Kasumi-1 (cell line): ENCODE measurements at places on chromosomes 2 and 18.

GRCh38 chr18:52567360-52567759, 227.4 kb downstream of the DCC start:
- DNase-seq = no peak

DNA sequence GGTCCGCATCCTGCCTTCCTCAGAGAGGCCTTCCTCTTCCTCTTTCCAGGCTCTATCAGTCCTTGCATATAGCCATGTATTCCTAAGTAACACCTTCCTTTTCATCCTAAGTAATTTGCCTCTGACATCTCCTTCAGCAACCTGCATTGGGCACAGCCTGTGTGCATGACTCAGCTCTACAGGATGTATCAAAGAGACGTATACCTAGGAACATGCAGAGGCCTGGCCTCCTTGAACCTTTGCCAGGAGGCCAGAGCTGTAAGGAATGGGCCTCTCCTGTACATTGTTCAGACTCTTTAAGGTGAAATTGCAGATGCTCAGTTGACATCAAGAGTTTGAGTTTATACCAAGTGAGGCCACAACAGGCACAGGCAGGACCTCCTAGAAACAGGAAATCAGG, 76.0 kb upstream of the CELF4 start:
- DNase-seq = no peak

GRCh38 chr2:7119132-7119835, 202.1 kb downstream of the RNF144A start:
- peak; percentile 24 for DNase-seq

GRCh38 chr18:13502585-13502984, 223.8 kb downstream of the FAM210A start:
- no peak for DNase-seq

DNA sequence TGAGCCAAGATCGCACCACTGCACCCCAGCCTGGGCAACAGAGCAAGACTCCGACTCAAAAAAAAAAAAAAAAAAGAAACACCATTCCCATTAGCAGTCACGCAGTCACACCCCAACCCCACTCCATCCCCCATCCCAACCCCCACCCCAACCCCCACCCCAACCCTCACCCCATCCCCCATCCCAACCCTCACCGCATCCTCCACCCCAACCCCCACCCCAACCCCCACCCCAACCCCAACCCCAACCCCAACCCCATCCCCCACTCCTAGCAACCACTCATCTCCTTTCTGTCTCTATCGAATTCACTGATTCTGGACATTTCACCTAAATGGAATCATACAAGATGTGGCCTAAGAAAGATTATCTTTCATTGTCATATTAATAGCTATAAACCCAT, 25.9 kb upstream of the ATP9B start:
- DNase-seq = no peak

- DNase-seq = no peak
These were observed 19.8 kb downstream of the CREG2 start for GRCh38 chr2:101367508-101367907.

DNA sequence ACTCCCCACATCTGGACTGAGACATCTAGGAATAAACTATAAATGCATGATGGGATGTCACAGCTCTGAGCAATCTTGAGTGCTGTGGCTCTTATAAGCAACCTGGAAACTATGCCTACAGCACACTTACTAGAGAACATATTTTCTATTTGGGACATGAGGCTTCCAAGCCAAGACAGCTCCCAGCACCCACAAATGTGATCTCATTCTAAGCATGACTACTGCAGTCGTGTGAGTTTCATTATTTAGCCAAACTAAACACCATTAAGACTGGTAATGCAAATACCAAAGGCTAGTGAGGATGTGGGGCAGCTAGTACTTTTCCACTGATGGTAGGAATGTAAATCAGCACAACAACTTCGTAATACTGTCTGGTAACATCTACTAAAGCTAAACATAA, 72.5 kb downstream of the RTTN start:
- no peak for DNase-seq

DNA sequence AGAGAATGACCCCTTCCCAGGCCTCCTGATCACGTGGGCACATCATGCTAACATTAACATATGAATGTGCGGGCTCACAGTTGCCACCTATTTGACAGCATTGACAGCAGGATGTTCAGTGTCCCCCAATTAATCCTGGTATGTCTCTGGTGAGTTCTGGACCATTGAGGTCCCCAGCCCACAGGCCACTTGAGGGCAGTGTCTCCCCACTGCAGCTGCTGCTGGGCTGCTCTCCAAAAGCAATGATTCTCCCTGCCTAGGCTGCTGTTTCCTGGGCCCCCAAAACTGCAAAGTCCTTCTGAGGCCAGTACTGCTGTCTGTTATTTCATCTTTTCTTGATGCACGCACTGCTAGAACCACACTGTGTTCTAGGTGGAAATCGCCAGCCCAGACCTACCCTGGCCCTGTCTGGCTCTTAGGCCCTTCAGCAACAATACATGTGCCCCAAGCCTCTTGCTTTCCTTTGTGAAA, 52.7 kb upstream of the MAPK4 start:
- DNase-seq = peak; percentile 20

GRCh38 chr2:236965021-236965840, 120.5 kb upstream of the COPS8 start:
- DNase-seq = no peak

DNA sequence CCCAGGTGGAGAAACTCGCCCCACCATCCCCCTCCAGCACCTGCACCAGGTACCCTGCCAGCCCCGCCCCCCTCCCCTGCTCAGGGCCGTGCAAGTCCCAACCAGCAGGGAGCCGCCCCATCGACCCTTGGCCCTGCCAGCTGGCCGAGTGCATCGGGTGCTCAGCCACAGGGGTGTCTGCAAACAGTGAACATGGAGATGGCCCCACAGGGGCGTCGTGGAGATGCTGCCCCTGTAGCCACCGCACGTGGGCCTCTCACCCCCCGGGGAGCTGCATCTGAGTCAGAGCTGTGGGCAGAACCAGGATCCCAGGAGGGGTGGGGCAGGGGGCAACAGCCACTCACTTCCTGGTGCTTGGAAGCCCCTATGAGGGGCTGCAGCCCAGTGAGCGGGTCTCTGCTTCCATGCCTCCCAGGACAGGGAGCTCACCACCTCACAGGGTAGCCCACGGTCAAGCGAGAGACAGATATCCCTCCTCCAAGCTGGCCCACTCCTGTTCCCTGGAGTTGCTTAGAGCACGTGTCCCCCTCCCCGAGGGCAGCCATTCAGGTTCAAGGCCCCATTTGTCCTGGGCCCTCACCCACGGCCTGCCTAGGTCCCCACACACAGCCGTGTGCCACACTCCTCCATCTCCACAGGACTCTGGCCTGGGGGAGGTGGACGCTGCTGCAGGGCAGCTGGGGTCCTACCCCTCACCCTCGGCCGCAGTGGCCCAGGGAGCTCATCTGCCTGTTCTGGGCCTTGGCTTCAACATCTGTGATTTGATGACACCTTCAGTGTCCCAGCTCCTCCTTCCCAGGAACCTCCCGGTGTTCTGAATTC, 1.1 kb upstream of the MAB21L4 start:
- DNase-seq = no peak

- DNase-seq = peak; percentile 43
These were observed 1.3 kb upstream of the PRKCE start for GRCh38 chr2:45649858-45650811.

DNA sequence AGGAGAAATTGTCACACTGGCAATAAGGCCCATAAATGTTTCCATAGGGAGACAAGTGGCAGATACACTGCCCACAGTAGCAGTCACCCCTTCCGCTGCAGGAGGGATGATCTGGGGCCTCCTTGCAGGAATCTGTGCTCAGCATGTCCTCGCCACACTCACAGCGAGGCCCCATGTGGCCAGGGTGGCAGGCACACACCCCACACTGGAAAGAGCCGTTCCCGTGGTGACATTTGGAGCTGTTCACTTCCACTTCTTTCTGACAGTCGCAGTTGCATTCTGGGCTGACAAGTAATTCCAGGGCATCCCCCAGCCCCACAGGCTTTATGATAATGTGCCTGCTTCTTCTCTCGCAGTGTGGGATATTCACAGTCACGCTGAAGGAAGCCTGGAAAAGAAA, 62.6 kb downstream of the ITGB6 start:
- DNase-seq = no peak

GRCh38 chr18:33440060-33441043, at the start of gene CCDC178:
TSS of gene CCDC178 (minus strand) at chr18:33440721. CDS start at chr18:33412088, 28,633 bp downstream.
- DNase-seq = no peak

DNA sequence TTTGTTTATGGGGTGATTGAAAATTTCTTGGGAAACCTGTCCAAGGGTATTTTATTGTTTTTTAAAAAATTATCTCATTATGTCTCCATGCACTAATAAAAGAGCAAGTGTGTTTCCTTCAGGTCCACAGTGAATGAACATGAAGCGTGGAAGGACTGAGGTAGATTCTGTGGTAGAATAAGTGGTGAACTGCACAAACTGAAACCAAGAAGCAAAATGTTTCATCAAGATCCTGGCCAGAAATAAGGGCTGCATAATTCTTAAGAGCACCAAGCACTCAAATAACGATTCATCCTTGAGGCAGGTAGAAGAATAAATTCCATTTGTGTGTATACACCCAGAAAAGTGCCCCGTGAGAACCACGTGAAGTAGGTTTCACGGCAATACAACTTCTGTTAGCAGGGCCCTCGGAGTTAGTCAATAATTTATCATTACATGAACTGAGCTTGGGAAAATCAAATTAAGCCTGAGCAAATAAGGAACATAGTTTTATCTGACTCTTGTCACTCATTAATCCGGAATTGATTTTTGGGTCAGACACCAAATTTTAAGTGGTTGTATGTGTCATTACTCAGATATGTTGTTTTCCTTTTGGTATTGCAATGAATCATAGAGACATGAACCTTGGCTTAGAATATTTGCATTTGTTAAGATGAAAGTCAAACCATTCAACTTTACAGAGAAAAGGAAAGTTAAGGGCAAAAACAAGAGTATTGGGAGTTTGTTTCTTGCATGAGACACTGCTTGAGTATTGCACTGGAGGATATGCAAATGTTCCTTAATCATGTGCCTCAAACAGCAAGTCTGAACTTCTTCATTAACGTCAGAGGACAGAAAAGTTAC, 472.6 kb upstream of the NETO1 start:
- no peak for DNase-seq

DNA sequence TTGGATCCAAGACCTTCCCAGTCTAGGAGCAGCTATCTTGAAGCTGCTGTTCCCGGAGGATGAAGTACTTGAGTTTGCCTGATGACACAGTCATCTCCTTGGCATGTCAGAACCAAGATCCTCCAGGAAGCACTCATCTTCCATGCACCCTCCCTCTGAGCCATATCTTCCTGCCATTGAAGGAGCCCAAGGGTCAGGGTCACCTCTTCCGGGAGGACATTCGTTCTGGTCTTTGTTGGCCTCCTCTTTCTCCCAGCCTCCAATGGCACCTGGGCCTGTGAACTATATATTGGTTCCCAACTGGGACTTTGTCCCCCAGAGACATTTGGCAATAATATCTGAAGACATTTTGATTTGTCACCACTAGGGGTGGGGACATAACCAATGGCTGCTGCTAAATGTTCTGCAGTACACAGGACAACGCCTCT, 4.2 kb upstream of the MYO7B start:
- no peak for DNase-seq

DNA sequence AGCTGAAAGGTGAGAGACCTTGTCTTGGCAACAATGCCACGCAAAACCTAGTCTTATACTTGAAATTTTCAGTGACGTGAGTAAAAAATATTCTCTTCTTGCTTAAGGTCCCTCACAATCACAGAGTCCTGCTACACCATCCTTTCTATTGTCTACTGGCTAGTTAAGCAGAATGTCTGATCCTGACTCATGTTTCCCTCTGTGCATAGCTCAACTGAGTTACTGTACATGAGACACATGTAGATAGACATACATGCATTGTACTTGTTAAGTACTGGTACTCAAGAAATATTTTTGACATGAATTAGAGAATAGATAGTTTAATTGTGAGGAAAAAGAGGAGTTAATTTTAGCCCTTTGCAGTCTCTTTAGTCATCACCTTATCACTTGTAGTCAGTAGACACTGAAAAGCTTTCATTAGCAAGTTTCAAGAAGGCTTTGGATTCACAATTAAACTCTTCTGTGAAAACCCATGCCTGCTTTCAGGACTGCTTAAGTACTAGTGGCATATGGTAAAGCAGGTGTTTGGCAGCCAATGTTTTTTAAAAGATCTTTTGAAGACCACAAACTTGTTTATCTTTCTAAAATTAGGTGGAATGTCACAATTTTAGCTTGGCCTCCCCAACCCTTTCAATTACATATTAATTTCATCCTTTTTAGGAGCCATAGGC, 158.7 kb upstream of the CCDC150 start:
- no peak for DNase-seq
